ENCODE measurements at places on chromosomes 1 and 21. TPM values are rescaled to one million over a fixed set of nuclear protein-coding genes. Genes with fewer than 3 reads are reported as not detected.

GRCh38 chr1:25631750-25632485, 15.3 kb downstream of the MAN1C1 start:
- no peak for DNase-seq

- DNase-seq = no peak
These were observed 34.5 kb downstream of the LRRN2 start for GRCh38 chr1:204650911-204651570.

- no peak for DNase-seq
These were observed 54.6 kb downstream of the MATN1 start for GRCh38 chr1:30668546-30669327.

MROH7 gene
- polyA plus RNA-seq = 2.8 TPM

GRCh38 chr1:17136936-17137335, 17.7 kb upstream of the PADI2 start:
- DNase-seq = no peak

DNA sequence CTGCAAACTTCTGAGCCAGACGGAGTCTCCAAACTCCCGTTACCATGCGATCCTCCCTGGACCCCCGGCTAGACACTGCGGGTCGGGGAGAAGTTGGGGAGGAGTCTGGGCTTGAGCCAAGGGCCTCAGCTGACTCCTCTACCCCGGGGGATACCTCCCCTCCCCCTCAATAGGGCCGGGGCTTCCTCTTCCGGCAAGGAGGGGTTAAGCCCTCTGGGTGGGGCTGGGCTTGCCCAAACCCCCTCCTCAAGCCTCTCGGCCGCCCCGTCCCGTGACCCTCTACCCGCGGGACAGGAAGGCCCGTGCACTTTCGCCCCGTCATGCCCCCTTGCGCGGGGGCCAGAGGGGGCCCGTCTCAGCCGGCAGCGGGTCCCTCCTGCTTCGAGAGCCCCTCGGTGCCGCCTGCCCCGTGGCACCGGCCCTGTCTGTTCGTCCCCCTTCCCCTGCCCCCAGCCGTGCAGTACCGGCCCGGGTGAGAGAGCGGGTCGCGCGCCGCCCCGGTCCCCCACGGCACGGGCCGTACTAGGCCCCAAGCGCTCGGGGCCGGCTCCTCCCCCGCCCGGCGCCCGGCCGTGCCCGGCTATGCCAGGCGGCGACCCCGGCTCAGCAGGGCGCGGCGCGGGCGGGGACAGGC, 652 bp downstream of the ARL8A start:
- no peak for DNase-seq

LCE1E gene
- polyA plus RNA-seq = not detected

PLCH2 gene
- 1.2 TPM for polyA plus RNA-seq

RNU1-4 gene
- not detected for polyA plus RNA-seq

- DNase-seq = no peak
These were observed 120.9 kb downstream of the ASTN1 start for GRCh38 chr1:177043597-177043996.

GRCh38 chr1:184593597-184593996, 161.1 kb downstream of the EDEM3 start:
- no peak for DNase-seq

GRCh38 chr1:169844941-169845608, 48.6 kb downstream of the SCYL3 start:
- no peak for DNase-seq

LAPTM5 gene
- polyA plus RNA-seq = 14.5 TPM

PIGM gene
- 12.3 TPM for polyA plus RNA-seq

DNA sequence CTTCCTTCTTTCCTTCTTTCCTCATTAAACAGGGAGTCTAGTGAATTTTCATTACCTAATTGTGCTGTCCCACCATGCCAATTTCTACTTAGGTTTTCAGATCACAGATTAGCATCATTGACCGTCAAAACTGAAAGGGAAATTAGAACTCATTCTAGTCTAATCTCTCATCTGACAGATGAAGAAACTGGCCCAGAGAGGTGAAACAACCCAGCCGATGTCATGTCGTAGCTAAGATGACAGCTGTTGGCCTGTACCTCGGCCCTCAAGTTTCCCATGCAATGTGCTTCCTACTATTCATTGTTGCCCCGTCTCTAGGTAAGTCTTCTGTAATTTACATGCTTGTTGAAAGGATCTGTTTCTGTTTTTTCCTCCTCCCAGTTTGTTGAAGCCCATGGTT, 128.2 kb upstream of the KIAA0040 start:
- DNase-seq = no peak

DNA sequence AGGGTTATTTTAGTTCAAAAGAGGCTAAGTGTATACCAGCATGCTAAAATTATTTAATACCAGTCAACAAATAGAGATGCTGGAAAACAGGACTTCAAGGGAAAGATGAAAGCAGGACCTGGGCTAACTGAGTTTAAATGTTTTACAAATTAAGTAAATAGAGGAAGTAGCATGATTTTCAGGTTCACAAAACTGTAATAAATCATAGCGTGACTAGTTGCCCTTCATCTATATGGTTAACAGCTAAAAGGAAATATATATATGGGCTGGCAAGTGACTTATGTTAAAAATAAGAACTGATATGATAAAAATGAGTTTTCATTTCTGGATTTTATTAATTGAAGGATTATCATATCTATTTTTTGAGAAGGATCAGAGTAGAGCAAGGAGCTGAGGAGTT, 25.6 kb downstream of the DPYD start:
- no peak for DNase-seq

RGS4 gene
- 12.4 TPM for polyA plus RNA-seq

LY9 gene
- polyA plus RNA-seq = 0.09 TPM

GGPS1 gene
- polyA plus RNA-seq = 58.1 TPM

GRCh38 chr1:109948285-109948630, 36.3 kb upstream of the AHCYL1 start:
- no peak for DNase-seq

DNA sequence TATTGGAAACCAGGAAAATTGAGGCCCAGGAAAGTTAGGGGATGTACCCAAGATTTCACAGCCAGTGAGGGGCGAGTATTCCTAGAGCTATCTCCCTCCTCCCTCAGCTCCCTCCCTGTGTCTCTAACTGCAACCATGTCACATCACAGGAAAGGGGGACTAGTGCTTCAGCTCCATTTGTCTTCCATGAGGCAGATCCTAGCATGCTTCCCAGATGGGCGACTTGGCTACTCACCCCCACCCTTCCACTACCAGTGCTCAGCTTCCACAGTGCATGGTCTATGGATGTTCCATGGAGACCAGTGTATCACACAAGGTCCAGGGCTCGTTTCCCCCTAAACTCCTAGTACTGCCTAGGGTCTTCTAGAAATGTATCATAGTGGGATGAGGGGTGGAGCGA, 4.6 kb upstream of the SPRR4 start:
- DNase-seq = no peak

DNA sequence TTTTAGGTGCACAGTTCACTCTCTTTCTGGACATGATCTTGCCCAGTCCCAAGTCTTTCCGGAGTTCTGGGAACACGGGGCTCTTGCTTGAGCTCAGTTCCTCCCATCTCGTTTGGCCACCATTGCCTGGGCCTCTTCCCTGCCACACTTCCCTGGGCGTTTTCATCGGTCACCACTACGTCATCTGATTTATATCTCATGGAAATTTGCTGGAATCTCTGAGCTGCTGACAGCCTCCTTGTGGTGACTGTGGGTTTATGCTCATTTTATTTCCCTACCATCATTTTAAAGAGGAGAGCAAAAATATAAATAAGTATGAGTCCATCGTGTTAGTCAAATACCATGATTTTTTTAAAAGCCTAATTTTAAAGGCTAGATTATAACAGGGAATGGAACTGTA, 449.1 kb upstream of the KAZN start:
- DNase-seq = no peak

- no peak for DNase-seq
These were observed 71.0 kb upstream of the KLHDC7A start for GRCh38 chr1:18409609-18410237.

DNA sequence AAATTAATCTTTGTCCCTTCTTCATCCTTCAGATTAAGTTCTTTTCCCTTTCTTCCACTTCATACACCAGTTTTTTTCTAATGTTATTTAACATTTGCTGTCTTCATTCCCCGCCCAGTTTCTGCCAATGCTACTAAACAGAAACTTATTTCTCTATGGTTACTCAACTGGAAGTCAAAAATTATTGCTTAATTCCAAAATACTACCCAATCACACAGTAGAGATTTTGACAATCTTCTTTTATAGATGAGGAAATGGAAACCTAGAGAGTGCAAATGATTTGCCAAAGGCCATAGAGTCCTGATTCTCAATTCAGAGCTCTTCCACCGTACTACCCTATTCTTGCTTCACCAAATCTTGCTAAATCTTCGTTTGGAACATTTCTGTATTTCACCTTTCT, 58.1 kb upstream of the SH3GLB1 start:
- no peak for DNase-seq

GRCh38 chr1:53385276-53386225, 57.7 kb upstream of the LRP8 start:
- no peak for DNase-seq
